Gastrocnemius medialis (tissue), 4 donors: ENCODE measurements at places on chromosomes 6 and 20.

DNA sequence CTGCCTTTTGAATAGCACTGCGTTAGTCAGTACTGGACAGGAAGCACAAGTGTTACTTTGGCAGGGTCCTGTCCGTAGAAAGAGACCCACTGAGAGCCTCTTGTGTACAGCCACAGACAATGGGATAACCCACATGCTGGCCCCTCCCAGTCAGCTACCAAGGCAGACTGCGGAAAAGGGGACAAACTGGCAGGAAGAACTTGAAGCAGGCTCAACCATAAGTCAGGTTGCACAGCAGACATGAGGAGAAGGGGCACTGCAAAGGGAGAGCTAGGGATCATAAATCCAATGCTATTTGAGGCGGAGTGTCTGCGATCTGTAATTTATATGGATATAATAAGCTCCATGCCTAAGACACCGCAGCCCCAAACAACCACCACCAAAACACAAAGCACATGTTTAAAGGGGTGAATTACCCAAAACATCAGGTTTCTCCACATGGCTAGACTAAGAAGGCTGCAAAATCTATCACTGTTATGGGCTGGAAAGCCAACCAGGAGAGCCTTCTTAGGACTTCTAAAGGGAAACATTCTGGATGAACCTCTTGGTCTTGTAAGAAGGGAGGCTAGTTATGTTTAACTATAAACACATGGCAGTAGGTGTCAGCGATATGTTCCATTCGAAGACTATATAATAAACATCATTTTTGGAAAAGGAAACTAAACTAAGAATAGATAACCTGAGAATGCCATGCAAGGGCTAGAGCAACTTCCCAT, 141.7 kb downstream of the BACH2 start:
- no peak for DNase-seq

GRCh38 chr6:41483943-41484342, 62.2 kb upstream of the FOXP4 start:
- DNase-seq: no peak

DNA sequence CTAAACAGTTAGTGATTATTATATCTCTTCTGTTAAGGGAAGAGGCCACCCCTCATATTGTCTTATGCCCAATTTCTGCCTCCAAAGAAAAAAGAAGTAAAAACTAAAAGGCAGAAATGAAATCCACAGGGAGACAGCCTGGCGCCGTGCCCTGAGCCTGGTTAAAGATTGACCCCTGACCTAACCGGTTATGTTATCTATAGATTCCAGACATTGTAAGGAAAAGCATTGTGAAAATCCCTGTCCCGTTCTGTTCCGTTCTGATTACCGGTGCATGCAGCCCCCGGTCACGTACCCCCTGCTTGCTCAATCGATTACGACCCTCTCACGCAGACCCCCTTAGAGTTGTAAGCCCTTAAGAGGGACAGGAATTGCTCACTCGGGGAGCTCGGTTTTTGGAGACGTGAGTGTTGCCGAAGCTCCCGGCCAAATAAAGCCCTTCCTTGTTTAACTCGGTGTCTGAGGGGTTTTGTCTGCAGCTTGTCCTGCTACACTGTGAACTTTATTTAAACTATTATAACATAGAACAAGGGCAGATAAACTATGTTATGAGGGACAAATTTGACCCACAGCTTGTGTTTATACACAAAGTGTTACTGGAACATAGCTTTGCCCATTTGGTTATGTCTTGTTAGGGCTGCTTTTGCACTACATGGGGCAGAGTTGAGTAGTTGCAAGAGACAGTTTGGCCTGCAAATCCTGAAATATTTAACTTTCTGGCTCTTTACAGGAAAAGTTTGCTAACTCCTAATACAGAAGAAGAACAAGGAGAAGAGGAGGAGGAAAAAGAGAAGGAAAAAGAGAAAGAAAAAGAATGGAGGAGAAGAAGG, 49.6 kb downstream of the CD24 start:
- no peak for DNase-seq

DNA sequence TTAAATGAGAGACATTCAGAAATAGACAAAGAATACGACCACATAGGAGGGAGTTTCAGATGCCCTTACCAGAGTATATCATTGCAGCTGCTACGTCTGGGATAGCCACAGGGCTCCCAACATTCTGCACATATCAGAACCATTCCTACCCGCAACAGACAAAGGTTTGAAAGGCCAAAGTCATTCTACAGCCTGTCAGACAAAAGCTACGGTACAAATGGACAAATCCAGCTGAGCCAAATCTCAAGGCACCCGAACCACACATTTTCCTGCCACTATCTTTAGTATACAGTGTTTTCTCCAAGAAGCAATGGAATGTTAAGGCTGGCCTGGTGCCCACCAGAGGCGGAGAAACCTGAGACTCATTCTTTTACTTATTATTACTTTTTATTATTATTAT, 30.5 kb upstream of the LYRM2 start:
- no peak for DNase-seq

GRCh38 chr6:45921691-45922281, 93.9 kb downstream of the CLIC5 start:
- peak; percentile 64 for DNase-seq

GRCh38 chr6:127945434-127946097, 44.7 kb upstream of the THEMIS start:
- no peak for DNase-seq

DNA sequence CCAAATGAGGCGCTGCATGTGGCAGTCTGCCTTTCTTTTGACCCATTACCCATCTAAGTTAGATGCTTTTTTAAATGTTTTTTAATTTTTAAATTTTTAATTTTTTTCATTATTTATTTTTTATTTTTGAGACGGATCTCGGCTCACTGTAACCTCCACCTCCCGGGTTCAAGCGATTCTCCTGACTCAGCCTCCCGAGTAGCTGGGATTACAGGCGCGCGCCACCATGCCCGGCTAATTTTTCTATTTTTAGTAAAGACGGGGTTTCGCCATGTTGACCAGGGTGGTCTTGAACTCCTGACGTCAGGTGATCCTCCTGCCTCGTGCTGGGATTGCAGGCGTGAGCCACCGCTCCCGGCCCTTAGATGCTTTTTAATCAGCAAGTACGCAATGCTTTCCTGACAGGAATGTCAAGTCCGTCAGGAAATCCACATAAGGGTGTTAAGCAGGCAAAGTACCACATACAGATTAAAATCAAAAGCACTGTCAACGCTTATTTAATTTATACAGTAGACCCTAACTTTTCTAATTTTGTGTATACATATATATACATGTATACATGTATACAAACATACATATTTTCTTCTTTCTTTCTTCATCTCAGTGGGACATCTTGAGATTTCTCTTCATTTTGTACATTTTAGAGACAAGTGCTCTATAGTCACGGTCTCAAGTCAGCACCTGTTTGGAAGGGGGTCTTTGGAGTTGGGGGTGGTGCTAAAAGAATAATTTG, 995 bp upstream of the GSTA4 start:
- peak; percentile 34 for DNase-seq

DNA sequence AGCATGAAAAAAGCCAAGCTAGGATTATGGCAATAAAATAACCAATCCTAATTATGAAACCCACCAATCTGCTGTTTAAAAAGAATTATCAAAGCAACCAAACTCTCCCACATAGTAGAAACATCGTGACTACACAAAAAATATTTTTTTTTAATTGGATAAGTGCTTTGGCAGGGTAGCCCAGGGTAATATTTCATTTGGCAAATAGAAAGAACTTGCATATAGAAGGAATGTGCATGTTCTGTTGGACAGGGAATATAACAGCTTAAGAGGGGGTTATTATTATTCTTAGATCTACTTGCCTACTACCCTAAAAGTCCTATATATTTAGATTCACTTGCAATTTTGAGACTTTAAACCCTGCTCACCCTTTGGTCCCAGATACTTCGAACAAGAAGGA, 972 bp downstream of the GSTA3 start:
- no peak for DNase-seq

DNA sequence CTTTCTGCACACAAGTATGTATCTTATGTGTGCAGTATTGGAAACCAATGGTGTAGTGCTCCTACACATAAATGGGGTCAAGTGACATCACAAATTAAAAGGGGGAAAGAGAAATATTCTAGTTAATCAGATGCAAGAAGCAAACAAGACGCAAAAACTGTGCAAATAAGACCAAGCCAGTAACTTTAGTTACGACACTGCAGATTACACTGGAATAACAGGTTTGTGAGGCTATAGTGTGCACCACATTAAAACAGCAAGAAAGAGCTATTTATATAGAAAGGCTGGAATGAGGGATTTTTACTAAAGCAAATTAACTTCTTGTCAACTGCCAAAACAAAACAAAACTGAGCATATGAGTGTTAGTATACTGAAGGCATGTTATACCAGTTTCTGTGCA, 45.8 kb downstream of the NR2E1 start:
- no peak for DNase-seq

DNA sequence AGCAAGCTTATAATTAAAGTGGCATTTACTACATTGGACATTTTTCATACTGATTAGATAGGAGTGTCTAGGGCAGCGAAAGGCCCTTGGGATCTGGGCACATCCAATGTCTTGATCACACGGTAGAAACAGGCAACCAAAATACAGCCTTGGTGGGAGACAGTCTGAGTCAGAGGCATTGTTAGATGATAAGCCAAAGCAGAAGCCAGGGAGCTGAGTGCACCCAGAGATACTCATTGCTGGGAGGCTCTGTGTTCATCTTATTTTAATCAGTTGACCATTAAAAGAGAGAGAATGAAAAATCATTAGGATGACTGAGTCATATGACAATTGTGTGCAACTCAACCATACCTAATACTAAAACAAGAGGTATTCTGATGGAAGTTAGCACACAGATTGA, 109.5 kb downstream of the LCA5 start:
- no peak for DNase-seq

DNA sequence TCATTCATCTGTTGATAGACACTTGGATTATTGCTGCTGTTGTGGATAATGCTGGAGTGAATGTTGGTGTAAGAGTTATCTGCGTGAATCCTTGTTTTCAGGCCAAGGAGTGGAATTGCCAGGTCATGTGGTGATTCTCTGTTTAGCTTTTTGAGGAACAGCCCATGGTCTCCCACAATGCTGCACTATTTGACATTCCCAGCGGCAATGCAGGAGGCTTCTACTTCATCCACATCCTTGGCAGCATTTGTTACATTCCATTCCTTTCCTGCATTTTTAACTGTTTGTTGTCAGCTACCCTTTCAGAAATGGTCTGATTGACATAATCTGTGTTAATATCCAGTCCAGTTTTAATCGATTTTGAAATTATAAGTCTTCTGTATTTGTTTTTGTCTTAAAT, 51.7 kb upstream of the CLDN20 start:
- DNase-seq: no peak

DNA sequence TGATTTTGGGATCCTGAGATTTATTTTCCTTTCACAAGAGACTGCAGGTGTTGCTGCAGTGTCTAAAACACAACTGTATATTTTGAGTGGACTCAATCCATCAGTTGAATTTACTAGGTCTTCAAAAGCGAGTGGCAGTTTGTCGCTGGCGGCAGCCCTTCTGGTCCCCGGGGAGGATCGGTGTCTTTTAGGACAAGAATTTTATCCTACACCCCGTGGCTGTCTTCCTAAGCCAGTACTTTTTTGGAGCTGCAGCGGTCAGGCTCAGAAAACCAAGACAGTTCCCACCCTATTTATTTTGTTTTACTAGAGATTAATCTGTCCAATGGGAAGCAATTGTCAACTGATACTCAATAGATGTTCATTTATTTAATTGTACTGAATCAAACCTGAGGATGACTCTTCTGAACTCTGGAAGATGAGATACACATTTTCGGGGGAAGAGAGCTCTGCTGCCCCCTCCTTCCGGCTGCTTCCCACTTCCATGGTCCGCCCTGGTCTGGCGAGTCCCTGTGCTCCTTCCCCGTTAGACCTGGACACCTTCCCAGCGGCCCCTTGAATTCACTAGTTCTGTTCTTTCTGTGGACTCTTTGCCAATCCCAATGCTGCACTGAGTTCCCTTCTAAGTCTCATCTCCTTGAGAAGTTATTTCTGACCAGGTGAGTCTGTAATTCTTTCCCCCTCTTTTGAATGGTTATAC, 90.6 kb downstream of the ERMARD start:
- DNase-seq: no peak

- peak; percentile 23 for DNase-seq
Observed at GRCh38 chr20:2955257-2955970, 82.1 kb downstream of the PTPRA start.

GRCh38 chr20:5008759-5009158, 7.4 kb upstream of the SLC23A2 start:
- DNase-seq: no peak

DNA sequence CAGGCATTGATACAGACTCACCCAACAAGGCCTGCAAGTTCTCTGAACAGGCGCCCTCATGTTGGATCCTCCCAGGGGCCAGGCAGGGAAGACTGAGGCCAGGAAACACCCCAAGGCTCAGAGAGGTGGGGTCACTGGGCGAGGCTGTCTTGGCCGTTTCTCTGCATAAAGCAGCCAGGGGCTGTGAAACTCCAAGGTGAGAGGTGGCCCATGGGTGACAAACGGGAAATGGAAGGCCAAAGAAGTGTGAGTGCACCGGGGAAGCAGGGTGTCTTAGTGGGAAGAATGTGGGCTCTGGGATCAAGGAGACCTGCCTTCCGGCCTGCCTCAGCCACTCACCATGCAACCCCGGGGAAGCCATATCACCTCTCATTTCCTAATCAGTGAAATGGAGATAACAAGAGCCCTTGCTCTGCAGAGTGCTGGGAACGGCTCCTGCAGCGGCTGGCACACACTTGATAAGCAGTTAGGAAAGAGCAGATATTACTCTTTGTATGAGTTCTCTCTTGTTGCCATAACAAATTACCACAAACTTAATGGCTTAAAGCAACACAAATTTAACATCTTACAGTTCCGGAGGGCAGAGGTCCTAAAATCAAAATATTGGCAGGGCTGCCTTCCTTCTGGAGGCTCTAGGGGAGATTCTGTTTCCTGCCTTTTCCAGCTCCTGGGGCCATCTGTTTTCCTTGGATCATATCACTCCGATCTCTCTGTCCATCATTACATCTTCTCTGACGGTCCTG, 168.6 kb downstream of the NFATC2 start:
- DNase-seq: no peak

DNA sequence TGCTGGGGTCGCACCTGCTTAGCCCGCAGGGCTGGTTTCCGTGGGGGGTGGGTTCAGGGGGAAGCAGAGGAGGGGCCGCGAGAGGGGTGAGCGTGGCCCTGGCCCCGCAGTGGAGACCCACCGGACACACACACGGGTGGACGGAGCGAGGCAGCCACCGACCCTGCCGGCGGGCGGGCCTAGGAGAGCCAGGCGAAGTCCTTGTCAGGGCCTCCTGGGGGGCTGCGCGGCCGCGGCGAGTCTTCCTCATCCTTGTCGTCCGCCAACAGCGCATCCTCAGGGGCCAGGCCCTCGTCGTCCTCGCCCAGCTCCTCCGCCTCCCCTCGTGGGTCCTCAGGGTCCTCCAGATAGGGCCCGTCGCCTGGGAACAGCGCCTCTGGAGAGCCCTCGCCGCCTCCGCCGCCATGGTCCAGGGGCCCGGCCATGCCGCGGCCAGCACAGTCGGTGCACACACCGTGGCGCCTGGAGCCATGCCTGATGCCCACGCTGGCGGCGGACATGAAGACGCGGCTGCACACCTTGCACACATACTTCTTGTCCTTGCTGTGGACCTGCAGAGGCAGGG, 7.3 kb downstream of the SLC2A4RG start:
- no peak for DNase-seq
